Esophagus muscularis mucosa (tissue), 4 donors: ENCODE measurements at places on chromosomes 5 and 9.
A peak's percentile ranks its signal among the peaks of the same experiment; 100 is the strongest.

- no peak for DNase-seq
These were observed 301.3 kb downstream of the PARP8 start for GRCh38 chr5:50967563-50968355.

- no peak for DNase-seq
These were observed 12.0 kb upstream of the SSBP2 start for GRCh38 chr5:81762853-81763252.

GRCh38 chr5:15683332-15683731 is 183.4 kb downstream of the FBXL7 start:
- no peak for DNase-seq

- DNase-seq, result no peak
These were observed 9.4 kb upstream of the RAD23B start for GRCh38 chr9:107273634-107274033.

DNA sequence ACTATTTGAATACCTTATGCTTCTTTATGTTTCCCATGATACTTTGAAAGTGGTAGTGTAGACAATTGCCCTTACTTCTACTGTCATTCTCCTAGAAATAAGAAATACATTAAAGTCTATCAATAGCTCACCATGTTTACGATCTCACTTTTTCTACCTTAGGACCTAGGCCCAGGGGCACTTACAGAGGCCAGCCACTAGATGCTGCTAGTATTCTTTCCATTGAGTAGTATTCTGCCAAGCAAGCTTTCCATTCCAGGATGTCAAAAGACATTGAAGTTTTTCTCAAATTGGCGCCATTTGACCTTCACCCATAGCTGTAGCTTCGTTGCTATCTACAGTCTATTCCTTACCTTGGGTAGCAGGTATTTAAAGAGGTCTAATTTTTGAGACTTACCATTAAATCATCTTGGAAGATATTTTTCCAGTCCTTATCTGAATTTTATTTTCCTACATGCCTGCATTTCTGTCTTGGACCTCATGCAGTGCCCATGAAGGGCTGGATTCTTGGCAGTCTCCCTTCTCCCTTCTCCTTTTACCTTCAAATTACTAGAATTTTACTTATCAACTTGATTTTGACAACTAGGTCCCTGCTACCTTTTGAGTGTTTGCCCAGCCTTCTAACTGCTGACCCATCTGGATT is 246.0 kb upstream of the NUDT12 start:
- DNase-seq, result no peak

DNA sequence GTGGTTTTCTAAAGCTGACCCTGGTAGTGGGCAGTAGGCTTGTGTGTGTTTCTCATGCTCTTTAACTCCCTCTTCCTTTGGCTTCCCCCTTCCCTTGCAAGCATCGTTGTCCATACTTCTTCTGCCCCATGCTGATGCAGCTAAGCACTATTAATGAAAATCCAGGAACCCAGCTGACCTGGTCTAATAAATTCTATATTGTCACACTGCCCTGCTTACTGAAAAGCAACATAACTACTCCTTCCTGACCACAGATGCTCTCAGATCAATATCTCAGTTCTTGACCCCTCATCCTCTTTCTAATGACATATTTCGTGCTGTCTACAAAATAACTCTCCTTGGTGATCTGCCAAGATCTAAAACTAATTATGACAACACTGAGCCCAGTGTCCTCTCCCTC is 405.5 kb downstream of the EFNA5 start:
- DNase-seq, result no peak

DNA sequence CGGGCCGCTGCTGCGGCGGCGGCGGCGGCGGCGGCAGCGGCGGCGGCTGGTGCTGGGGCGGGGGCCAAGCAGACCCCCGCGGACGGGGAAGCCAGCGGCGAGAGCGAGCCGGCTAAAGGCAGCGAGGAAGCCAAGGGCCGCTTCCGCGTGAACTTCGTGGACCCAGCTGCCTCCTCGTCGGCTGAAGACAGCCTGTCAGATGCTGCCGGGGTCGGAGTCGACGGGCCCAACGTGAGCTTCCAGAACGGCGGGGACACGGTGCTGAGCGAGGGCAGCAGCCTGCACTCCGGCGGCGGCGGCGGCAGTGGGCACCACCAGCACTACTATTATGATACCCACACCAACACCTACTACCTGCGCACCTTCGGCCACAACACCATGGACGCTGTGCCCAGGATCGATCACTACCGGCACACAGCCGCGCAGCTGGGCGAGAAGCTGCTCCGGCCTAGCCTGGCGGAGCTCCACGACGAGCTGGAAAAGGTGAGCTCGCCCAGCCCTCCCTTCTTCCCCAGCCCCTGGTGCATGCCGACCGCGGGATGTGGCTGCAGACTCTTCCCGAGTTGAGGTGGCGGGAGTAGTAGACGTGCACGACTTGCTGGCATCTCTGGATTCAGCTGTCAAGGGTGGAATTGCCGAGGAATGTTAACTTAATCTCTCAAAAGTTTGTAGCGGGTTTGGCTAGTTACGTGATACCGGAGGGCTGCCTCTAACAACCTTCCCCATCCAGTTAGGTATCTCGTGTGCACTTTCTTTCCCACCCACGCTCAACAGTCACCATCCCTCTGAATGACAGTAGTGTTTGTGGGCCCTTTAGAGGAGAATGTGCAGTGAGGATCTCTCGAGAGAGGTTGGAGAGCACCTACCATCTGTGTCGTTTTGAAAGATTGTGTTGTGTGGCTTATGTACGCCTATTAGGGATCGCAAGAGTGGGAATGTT is 932 bp downstream of the SLC12A2 start:
- no peak for DNase-seq

GRCh38 chr5:79973511-79973910 is 17.6 kb downstream of the MTX3 start:
- DNase-seq, result no peak

- no peak for DNase-seq
These were observed 38.9 kb upstream of the STXBP1 start for GRCh38 chr9:127572961-127573721.

DNA sequence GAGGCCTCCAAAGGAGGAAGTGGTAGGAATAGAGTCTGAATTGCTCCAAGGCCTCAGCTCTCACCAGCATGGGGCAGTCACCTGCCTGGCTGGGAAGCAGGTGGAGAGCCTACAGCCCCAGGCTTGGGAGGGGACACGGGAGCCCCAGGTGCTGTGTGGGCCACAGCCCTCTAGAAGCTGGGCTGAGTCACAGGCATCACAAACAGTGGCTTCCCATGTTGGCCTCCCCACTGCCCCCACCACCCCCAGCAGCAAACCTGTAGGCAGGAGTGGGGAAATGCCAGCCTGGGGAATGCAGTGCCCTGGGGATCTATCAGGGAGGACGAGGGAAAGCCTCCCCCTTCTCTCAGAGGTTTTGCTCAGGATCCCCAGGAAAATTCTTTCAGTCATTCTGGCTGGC is 309.6 kb downstream of the SLIT3 start:
- no peak for DNase-seq

DNA sequence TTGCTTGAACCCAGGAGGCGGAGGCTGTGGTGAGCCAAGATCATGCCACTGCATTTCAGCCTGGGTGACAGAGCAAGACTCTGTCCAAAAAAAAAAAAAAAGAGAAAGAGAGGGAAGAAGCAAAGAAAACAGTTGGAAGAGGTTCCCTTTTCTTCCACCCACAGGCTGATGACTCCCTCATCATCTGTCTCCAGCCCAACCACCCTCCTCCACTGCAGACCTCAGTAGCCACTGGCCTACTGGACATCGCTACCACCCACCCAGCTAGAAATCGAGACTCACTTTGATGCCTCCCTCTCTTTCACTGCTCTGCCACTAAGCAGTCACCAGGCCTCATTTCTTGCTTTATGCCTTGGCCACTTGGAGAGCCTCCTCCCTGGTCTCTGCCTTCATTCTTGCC is 71.2 kb downstream of the NIPSNAP3B start:
- DNase-seq, result no peak

- DNase-seq, result peak; percentile 86
These were observed 368 bp upstream of the CCDC180 start for GRCh38 chr9:97307091-97307490.

- DNase-seq, result no peak
These were observed 1227.0 kb downstream of the EFNA5 start for GRCh38 chr5:106443746-106444145.

GRCh38 chr5:179166886-179167841 is 107.0 kb downstream of the ZNF354C start:
- no peak for DNase-seq

DNA sequence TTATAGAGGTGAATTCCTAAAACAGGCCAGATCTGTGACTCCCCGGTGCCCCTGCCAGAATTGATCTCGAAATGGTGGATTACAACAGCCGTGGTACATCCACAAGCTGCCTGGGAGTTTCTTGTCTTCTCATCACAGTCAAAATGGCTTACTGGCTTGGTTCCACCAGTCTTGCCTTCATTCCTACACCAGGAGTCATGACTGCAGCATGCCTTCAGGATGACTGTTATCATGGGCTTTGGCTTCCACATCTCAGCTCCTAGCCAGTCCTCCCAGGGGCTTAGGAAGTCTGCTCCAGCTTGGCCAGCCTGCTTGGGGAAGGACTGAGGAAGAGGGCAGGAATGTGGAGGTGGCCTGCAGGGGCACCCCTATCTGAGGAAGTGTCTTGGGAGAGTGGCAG is 132.9 kb upstream of the NR3C1 start:
- no peak for DNase-seq

DNA sequence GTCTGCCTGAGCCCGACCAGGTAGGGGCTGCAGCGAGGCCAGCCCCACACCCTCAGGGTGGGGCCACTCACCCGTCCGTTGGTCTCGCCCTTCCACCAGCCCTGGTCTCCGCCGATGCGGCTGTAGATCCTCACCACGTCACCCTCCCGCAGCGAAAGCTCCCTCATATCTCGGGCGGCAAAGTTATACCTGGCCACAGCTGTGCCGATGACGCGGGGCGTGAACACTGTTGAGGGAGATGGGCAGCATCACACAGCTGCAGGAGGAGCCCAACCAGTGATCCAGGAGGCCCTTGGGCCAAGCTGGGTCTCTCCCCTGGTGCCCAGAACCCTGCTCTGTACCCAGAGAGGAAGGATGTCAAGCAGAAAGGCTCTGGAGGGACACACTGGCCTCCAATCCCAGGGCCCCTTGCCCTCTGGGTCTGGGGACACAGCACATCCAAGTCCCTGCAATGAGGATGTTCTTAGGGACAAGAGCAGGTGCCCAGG is 30.3 kb upstream of the SARDH start:
- DNase-seq, result no peak

DNA sequence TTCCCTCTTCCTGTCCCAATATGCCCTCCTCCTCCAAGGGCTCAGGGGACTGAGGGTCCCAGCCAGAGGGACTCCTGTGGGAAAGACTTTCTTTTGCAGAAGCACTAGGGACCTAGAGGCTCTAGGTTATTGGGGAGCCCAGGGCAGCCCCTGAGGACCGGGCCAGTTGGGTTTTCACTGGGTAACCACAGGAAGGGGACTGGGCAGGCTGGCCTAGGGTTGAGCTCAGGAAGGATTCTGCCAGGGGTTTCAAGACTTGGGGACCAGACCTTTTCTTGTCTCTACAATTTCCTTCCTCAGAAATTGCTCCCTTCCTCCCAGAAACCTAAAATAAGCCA is 24.4 kb upstream of the HMCN2 start:
- no peak for DNase-seq

- no peak for DNase-seq
These were observed 2.7 kb upstream of the LARS1 start for GRCh38 chr5:146185161-146185560.

- DNase-seq, result no peak
These were observed 14.3 kb downstream of the ENHO start for GRCh38 chr9:34508463-34508862.

DNA sequence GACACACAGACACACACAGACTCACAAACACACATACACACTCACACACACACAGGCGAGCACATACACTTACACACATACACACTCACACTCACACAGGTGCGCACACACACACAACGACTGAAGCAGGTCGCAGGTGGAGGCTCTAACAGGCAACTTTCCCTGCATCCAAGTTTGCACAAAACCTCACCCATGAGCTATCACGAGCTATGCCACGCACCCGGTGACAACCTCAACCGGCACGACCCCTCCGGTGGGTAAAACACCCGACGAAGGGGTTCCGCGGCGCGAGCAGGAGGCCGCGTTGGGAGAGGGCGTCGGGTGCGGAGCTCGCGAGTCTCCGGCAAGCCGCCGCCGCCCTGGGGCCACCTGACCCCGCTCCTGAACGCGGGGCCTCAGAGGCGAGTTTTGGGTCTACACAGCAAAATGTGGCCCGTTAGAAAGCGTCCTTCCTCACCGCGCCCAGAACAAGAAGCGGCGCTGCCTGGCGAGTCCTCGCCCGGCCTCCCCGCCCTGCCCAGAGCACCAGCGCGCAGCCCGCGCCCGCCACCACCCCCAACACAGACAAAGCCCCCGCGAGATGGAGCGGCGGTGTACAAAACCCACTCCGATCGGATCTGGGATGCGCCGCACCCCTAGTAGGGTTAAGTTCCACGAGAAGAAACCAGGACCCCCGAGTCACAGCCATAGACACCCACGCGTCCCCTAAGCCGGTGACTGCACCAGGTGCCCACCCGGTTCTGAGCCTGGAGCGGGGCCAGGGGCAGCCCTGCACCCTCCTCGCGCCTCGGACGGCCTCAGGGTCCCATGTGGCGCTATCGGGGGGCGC is 665 bp downstream of the SLC6A3 start:
- no peak for DNase-seq

DNA sequence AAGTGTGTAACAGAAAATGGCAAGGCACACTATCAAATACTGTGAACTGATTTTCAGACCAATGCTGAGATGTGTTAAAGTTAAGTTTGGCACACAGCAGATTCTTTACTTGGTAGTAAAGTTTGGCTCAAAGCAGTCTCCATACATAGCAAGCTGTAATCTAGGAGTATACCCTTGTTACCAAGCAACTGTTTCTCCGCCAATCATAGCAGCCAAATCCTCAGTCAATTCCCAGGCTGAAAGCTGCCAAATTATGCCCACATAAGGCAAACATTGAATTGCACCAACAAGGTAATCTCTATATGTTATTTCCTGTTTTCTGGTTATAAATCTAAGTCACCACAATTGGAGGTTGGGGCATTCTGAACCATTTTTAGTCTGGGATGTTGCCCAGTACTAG is 345.7 kb downstream of the DEPDC1B start:
- no peak for DNase-seq

GRCh38 chr5:123546657-123547056 is 34.7 kb downstream of the CSNK1G3 start:
- DNase-seq, result no peak

- no peak for DNase-seq
These were observed 68.6 kb downstream of the XRCC4 start for GRCh38 chr5:83145882-83146331.

DNA sequence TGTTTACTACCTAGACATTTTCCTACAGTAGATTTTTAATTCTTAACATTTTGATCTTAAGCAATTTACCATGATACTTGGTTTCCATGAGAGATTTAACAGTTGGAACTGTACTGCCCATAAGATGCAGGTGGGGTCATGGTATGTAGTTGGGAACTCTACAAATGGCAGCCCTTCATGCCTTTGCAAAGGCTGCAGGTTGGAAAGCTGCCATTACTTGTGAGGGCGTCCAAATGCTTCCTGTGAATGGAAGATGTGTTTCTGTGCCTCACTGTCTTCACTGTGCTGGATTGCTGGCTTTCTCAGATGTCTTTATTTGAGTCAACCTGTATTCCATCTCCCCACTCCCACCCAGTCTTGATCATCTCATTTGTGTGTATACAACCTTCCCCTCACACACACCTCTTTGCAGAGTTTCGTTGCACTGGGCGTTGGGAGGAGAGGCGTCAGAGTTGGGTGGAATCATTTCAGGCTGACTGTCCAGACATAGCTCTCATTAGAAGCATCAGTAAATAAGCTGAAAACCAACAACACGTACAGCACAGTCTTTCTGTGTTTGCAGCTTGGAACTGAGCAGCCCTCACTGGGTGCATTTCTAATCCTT is 14.8 kb upstream of the ABL1 start:
- DNase-seq, result no peak
